K562 (cell line): ENCODE measurements at places on chromosomes 4 and X.

DNA sequence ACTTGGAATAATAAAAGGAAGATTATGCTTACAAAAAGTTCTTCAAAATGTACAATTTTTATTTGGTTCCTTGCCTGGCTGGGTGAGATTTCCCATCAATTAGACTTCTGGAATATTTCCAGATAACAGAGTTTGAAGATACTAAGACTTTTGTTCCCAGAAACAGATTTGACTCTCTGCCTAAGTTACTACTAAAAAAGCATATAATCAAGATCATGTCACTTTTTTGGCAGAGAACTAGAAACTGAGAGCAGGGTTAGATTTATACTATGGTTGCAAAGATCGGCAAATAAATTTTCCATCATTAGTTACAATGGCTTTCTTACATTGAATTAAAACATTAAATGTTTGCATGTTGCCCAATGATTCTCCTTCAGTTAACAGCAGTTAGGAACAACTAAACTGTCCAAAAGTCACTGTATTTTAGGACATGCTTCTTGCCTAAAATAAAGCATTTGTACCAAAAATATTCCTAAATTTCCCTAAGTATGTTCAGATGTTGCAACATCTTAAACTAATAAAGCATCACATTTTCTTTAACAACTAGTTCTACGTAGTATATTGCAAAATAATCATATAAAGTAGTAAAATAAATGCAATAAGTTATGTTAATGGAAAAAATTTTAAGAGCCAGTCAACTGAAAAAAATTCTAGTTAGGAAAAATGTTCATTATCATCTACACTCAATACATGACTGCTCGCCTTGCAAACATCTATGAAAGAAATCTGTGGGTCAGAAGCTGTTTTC is 73.0 kb downstream of the SEC24D start:
- DNase-seq: no peak
- H3K4me3 ChIP-seq: no peak overlapping the region
- H3K27me3 ChIP-seq: no peaks in the 10 kb centered on the region
- H3K27ac ChIP-seq: no peak overlapping the region
- H3K36me3 ChIP-seq: peaks cover 39% of the 10 kb centered on the region

GRCh38 chrX:100687128-100687527 is 43.1 kb downstream of the SRPX2 start:
- no peak overlapping the region for H3K4me3 ChIP-seq
- no peaks in the 10 kb centered on the region for H3K27me3 ChIP-seq
- H3K27ac ChIP-seq: no peak overlapping the region
- no peak for DNase-seq

GRCh38 chr4:101977076-101977475 is 186.5 kb downstream of the BANK1 start:
- no peaks in the 10 kb centered on the region for H3K36me3 ChIP-seq
- H3K4me3 ChIP-seq: no peak overlapping the region
- no peaks in the 10 kb centered on the region for H3K27me3 ChIP-seq
- H3K27ac ChIP-seq: no peak overlapping the region
- no peak for DNase-seq

DNA sequence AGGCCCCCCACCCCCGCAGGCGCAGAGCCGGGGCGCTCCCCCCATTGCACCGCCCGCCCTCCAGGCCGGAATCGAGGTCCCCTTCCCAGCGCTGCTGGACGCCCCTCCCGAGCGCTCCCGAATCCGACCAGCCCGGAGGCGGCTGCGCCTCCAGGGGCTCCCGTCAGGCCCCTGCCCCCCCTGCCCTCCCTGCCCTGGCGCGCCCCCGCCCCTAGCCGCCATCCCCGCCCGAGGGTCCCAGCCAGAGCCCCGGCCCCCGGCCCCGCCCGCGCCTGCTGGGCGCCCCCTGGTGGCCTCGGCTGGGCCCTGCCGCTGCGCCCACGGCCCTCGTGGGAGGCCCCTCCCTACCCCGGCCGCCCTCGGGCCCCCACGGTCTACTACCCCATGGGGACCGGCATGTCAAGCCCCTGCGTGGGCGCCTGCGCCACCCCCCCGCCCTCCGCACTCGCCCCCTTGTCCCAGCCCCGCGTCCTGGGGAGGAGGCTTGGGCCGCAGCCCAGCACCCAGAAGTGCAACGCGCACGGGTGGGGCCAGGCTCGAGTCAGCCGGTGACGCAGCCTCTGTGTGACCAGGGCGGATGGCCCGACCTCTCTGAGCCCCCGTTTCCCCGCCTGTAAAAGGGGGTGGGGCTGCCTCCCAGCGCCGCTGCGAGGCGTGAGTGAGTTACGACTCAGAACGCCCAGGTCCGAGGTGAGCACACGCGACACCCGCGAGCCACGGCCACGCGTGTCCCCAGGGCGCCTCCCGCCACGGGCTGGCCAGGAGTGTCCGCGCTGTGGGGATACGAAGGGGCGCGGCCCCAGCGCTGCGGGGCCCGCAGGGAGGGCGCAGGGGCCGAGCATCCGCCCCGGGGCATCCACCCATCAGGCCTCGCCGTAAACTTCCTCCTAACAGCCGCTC is 104.9 kb downstream of the FAM53A start:
- peaks cover 10% of the 10 kb centered on the region; the same call in 2 of the 3 replicates for H3K27me3 ChIP-seq
- H3K36me3 ChIP-seq: no peaks in the 10 kb centered on the region
- H3K4me3 ChIP-seq: peak overlapping the region; percentile 56
- DNase-seq: peak; percentile 78
- H3K4me1 ChIP-seq: peaks cover 65% of the 10 kb centered on the region

GRCh38 chr4:122781486-122781885 is 45.1 kb upstream of the FGF2 start:
- peaks cover 13% of the 10 kb centered on the region; the same call in 2 of the 3 replicates for H3K4me1 ChIP-seq
- no peak for DNase-seq
- no peaks in the 10 kb centered on the region for H3K36me3 ChIP-seq
- H3K27me3 ChIP-seq: no peaks in the 10 kb centered on the region
- H3K27ac ChIP-seq: no peak overlapping the region

GRCh38 chrX:136616987-136617685 is 30.8 kb upstream of the CD40LG start:
- DNase-seq: no peak
- H3K4me1 ChIP-seq: no peaks in the 10 kb centered on the region
- H3K27me3 ChIP-seq: no peaks in the 10 kb centered on the region; the same call in 2 of the 3 replicates
- H3K27ac ChIP-seq: no peak overlapping the region

DNA sequence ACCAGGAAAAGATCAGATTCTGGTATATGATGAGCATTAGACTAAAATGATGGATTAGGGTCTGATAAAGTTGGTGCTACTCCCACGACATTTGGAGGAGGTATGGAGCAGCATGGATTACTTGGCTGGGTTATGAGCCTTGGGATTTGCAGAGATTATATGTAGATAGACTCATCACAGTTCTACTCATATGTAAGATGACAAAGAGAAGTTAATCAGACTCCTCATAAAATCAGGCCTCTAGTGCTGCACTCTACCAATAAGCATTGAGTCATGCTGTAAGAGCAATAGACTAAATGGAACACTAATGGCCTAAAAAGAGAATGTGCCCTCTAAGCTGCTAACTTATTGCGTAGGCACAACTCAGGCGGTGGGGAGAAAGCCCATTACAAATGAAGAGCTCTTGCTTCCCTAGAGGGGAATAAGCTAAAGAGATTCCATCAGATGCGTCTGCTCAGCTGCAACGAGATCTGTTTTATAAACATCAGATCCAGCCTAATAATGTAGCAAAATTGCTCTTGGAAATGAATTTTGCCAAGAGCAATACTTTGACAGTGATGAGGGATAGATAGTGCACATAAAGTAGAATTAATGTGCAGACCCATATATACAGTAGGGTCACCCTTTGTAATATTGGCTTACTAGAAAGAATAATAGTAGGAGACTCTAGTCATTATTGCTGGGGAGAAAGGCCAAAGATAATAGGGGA is 17.5 kb downstream of the LIAS start:
- H3K36me3 ChIP-seq: peaks cover 43% of the 10 kb centered on the region
- no peaks in the 10 kb centered on the region for H3K27me3 ChIP-seq
- no peak for DNase-seq
- no peak overlapping the region for H3K4me3 ChIP-seq
- no peak overlapping the region for H3K27ac ChIP-seq

DNA sequence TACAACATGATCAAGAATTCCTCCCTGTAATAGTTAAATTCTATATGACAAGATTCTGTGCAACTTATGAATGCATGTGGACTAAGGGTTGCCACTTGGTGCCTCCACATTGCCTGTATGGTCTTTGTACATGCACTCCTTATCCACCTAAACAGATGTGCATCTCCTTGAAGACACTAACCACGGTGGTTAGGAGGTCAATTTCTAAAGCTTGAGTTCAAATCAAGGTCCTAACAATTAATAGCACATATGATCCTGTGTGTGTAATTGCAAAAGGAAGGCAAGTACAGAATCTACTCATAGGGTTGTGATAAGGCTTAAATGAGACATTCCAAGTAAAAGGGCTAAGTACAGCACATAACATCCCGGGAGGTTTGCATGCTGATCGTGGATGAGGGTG is 1.5 kb upstream of the IL21 start:
- no peak overlapping the region for H3K4me3 ChIP-seq
- no peaks in the 10 kb centered on the region for H3K4me1 ChIP-seq
- H3K27me3 ChIP-seq: no peaks in the 10 kb centered on the region
- DNase-seq: peak; percentile 14

DNA sequence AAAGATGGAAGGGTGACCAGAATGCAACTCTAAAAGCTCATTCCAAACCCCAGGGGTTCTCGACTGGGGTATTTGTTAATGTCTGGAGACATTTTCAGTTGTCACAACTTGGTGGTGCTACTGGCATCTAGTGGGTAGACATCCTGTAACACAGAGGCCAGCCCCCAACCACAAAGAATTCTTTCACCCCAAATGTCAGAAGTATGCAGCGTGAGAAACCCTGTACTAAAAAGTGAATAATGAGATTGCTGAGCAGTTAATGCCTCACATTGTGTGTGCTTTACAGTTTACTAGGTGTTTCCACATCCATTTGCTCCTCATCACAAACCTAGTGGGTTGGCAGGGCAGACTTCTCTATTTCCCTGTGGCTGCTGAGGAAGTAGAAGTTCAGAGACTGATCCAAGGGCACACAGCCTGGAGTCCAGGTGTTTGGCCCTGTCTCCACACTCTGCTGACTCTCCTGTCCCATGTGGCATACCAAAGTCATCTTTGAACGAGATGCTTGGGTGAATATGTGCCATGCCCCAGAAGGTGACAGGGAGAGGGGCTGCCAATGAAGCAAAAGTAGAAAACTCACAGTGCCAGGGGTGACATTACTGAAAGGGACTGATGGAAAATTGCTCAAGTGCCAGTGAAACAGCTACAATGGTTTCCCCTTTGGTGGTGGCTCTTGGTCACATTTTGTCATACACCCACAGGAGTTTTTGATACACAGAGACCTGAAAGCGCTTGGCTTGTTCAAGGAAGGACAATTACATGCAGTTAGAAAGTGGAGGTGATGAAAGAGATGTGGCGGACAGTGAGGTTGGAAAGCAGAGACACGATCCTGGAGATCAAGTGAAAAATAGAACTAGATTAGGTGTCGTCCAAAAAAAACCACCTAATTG is 10.1 kb upstream of the TMEM154 start:
- H3K27me3 ChIP-seq: peaks cover 2% of the 10 kb centered on the region; the same call in 1 of the 3 replicates
- no peaks in the 10 kb centered on the region for H3K4me1 ChIP-seq
- H3K4me3 ChIP-seq: no peak overlapping the region
- H3K27ac ChIP-seq: no peak overlapping the region
- H3K36me3 ChIP-seq: no peaks in the 10 kb centered on the region

- DNase-seq: no peak
- H3K4me1 ChIP-seq: no peaks in the 10 kb centered on the region
- no peak overlapping the region for H3K27ac ChIP-seq
- H3K36me3 ChIP-seq: no peaks in the 10 kb centered on the region
- H3K27me3 ChIP-seq: no peaks in the 10 kb centered on the region
Measured at GRCh38 chrX:50114113-50114512, 86.7 kb downstream of the AKAP4 start.

DNA sequence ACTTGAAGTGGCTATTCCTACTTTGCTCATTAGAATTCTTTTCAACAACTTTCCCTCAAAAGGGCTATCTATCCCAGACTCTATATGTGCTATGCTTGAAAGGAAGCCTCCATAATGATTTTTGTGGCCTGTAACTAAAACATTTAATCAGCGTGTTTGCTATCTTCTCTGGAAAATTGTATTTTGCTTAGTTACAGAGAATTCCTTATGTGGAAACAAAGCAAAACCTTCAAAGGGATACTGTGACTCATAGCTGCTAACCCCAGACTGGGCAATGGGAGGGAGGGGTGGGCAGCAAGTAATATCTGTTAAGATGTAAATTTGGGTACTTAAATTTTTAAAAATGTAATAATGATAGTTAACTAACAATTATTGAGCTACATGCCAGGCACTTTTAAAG is 3.7 kb downstream of the SLC25A14 start:
- no peak overlapping the region for H3K27ac ChIP-seq
- H3K27me3 ChIP-seq: no peaks in the 10 kb centered on the region
- H3K4me1 ChIP-seq: peaks cover 6% of the 10 kb centered on the region; the same call in 1 of the 3 replicates

- no peaks in the 10 kb centered on the region for H3K36me3 ChIP-seq
- no peak overlapping the region for H3K27ac ChIP-seq
- peaks cover 2% of the 10 kb centered on the region; the same call in 2 of the 3 replicates for H3K27me3 ChIP-seq
- no peak for DNase-seq
- H3K4me3 ChIP-seq: no peak overlapping the region
- no peaks in the 10 kb centered on the region for H3K4me1 ChIP-seq
Measured at GRCh38 chrX:131061306-131061705, 3.2 kb downstream of the ARHGAP36 start.

- H3K4me3 ChIP-seq: no peak overlapping the region
- peaks cover 7% of the 10 kb centered on the region for H3K27me3 ChIP-seq
- H3K36me3 ChIP-seq: no peaks in the 10 kb centered on the region
- no peak for DNase-seq
- H3K27ac ChIP-seq: no peak overlapping the region
Measured at GRCh38 chr4:101348995-101349800, 1.9 kb upstream of the PPP3CA start.

DNA sequence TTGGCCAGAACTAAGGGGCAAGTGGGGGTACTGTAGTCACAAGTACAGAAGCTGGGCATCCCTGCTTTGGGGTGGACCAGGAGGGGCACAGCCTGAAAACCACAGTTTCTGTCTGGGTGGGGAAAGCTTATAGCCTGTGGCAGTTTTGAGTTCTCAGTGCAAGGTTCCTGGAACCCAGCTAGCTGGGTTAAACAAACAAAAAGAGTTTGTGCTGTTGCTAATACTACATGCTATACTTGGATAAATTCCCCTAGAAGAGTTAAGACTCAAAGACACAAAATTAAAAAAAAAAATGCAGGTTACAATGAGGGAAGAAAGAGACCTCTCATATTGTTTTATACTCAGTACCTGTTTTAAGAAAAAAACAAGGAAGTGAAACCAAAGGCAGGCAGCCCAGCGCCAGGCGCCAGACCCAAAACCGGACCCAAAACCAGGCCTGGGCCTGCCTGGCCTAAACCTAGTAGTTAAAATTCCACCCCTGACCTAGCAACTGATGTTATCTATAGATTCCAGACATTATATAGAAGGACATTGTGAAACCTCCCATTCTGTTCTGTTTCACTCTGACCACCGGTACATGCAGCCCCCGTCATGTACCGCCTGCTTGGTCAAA is 50.8 kb downstream of the SLC2A9 start:
- H3K4me3 ChIP-seq: no peak overlapping the region
- H3K4me1 ChIP-seq: no peaks in the 10 kb centered on the region
- DNase-seq: no peak
- no peak overlapping the region for H3K27ac ChIP-seq

- no peaks in the 10 kb centered on the region for H3K36me3 ChIP-seq
- no peaks in the 10 kb centered on the region for H3K4me1 ChIP-seq
- no peak for DNase-seq
- H3K27me3 ChIP-seq: peaks cover 14% of the 10 kb centered on the region; the same call in 1 of the 2 replicates
- no peak overlapping the region for H3K27ac ChIP-seq
Measured at GRCh38 chrX:19064175-19064574, 58.1 kb downstream of the ADGRG2 start.

GRCh38 chr4:99578714-99579113 is 4.1 kb downstream of the MTTP start:
- 0 out of 2 replicates have a peak, but pooled peaks cover 4% of the 10 kb centered on the region for H3K27me3 ChIP-seq
- no peaks in the 10 kb centered on the region for H3K4me1 ChIP-seq
- no peak for DNase-seq
- H3K36me3 ChIP-seq: no peaks in the 10 kb centered on the region
- no peak overlapping the region for H3K27ac ChIP-seq
- H3K4me3 ChIP-seq: no peak overlapping the region
